ENCODE measurements at places on chromosomes 16 and 17. TPM values are rescaled to one million over a fixed set of nuclear protein-coding genes. Genes with fewer than 3 reads are reported as not detected.

The GLP2R gene
- polyA plus RNA-seq = 0.08 TPM

DNA sequence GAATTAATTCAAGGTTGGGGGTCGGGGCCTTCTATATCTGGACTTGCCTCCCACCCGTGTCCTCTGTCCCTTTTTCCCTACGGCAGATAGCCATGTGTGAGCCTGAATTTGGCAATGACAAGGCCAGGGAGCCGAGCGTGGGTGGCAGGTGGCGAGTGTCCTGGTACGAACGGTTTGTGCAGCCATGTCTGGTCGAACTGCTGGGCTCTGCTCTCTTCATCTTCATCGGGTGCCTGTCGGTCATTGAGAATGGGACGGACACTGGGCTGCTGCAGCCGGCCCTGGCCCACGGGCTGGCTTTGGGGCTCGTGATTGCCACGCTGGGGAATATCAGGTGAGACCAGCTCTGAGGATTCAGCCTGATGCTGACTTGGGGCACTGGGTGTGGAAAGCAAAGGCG, 365 bp downstream of the AQP8 start:
- no peak for DNase-seq

The ASIC2 gene
- 3.8 TPM for polyA plus RNA-seq

- no peak for DNase-seq
Measured at GRCh38 chr16:73878611-73879010, 418.0 kb upstream of the PSMD7 start.

GRCh38 chr16:9860876-9861275, 321.4 kb downstream of the GRIN2A start:
- no peak for DNase-seq

The CHAD gene
- polyA plus RNA-seq = 1.0 TPM
